GM18507 (cell line): ENCODE measurements at places on chromosomes 7 and 10.

- DNase-seq = no peak
These were observed 10.0 kb upstream of the CDK14 start for GRCh38 chr7:90586091-90586490.

DNA sequence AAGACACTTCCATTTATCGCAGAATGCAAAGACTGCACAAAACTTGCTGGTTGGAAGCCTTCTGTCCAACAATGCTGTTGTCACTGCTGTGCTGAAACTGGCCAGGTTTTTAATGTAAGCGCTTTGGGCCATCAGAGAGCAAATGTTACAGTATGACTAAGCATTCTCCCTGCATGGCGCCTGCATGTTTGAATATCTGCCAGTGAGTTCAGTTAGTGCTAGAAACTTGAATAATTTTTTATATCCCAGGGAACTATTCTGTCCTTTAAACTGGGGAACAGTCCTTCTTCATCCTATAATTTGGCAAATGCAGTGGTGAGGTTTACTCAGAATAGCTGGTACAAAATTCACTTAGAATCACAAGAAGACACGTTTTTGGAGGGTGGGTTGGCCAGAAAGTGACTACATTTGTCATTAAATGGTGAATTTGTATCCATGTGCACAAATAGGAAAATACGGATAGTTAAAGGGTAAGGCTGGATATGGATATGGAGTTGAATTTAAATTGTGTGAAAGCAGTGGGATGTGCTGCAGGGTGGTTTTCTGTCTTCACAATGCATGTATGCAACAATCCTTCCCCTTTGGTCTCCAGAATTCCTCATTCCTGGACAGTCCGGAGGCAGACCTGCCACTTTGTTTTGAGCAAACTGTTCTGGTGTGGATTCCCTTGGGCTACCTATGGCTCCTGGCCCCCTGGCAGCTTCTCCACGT is 1.7 kb downstream of the ABCC2 start:
- no peak for DNase-seq

DNA sequence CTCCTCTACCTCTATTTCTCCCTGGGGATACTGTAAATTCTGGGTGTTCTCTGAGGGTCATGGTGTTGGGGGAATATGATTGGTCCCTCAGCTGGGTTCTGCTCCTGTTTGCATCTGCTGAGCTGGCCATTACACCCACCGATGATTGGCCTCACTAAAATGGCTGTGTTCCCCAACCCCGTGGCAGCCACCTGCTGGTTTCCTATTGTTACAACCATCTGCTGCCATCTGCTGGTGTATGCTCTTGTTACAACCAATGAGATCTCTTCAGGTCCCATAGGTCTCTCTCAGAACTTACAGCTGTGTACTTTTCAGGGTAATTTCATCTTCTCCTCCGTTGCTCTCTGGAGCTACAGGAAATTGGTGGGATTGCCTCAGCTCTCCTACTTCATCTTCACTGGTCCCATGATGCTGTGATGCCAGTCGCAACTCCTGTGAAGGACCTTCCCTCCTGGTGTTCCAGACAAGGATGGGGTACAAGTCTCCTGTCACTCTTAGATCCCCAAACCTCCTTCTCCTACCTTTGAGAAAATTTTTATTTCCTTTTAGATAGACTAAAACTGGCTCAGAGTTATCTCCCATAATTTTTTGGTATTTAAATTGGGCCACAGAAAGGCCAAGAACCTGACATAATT is 303.5 kb upstream of the SMIM30 start:
- DNase-seq = peak; percentile 36

DNA sequence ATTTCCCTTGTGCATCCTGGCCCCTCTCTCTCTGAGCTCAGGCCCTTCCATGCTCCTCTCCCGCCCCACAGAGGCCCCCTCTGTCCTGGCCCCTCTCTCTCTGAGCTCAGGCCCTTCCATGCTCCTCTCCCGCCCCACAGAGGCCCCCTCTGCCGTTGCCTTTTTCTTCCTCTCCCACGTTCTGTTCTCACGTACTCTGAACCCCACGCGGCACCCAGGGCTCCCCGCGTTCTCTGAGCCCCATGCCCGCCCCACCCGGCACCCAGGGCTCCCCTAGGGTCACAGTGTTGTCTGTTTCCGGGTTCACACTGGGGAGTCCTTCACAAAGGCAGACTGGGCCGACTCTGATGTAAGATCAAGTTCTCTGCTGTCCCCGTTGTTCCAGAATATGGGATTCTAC is 336.8 kb downstream of the DNAJB6 start:
- no peak for DNase-seq

GRCh38 chr10:44316187-44316921 is 68.5 kb downstream of the CXCL12 start:
- no peak for DNase-seq

- DNase-seq = no peak
These were observed 171.5 kb downstream of the CYP26A1 start for GRCh38 chr10:93245147-93245546.

DNA sequence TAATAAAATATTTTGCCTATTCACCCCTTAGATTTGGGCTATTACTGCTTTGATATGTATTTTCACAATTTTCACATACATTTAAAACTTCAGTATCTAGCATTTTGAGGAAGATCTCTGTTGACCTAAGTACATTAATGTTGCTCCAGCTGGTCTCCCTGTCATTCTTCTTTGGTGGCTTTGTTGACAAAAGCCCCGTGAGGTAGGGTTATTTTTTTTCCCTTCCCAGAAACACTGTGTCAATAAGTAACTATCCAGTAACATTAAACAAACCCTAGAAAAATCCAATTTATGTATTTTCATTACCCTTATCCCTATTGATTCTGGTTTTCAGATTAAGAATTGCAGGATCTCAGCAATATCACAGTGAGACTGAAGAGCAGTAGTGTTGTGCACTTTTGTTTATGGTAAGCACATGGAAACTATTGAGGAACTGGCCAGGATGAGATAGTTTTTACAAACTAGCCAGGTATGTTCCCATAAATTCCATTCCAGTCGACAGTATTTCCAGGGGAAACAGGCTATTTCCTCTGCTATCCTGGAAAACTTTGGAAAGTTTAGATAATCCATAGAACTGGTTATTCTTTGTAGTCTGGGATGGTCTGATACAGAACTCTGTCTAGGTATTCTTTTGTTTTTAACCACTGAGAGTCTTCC is 198.2 kb downstream of the PON1 start:
- DNase-seq = no peak

GRCh38 chr7:20507157-20507556 is 108.3 kb upstream of the ABCB5 start:
- DNase-seq = no peak

GRCh38 chr10:546971-547590 is 142.4 kb downstream of the DIP2C start:
- no peak for DNase-seq

GRCh38 chr7:43463401-43463980 is 119.4 kb upstream of the STK17A start:
- DNase-seq = no peak

DNA sequence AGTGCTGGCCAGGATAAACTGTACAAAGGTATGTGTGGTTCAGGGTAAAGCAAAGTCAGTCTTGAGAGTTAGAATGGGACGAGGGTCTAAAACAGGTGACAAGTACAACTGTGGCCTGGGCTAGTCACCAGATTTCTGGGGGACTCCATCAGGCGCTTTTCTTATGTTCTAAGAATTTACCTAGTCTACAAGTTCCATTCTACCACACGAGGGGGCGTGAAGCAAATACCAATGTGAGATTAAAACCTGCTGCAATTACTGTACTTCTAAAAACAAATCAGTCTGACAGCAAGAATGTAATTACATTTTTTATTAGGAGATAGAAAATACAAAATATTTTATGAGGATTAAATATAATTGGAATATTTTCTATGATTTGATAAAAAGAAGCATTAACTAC is 146.5 kb downstream of the ALOX5 start:
- no peak for DNase-seq

DNA sequence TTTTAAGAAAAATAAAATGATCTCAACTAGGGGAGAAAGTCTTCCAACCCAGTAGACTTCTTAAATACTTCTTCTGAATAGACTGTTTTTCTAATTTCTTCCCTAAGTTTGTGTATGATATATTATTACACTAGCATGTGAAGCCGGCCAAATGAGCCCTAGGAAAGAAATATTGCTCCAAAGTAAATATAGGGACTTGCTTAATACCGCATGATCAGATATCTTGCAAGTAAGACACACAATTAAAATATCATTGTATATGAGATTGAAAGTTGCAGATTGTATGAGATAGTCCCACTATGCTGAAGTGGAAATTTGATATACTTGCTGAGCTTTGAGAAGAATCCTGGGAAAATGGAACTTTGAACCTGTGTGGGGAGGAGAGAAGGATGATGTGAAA is 225.7 kb downstream of the BAMBI start:
- DNase-seq = no peak

DNA sequence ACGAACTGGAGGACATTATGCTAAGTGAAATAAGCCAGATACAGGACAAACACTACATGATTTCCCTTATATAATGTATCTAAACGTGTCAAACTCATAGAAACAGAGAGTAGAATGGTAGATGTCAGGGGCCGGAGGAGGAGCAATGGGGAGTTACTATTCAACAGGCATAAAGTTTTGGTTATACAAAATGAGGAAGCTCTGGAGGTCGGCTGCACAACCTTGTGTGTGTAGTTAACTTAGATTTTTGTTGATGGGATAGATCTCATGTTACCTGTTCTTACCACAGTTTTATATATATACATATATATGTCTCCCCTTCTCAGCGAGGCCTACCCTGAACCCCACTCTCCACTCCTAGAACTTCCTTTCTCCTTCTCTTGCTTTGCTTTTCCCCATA is 22.4 kb upstream of the TECTB start:
- no peak for DNase-seq

DNA sequence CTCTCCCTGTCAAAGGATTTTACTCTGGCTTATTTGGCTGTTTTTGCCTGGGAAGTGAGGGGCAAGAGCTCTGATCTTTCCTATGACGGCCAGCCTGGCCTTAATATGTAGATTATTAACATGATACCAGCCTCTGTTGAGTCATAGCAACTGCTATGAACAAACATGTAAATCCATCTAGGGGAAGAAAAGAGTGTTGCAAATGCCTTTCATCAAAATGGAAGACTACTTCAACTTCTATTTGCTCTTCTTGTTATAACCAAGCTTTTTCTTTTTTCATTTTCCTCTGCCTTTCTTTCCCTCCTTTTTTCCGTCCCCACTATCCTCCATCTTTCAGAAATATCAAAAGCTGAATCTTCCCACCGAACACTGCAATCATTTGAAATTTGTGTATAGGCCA is 46.6 kb downstream of the BTRC start:
- no peak for DNase-seq

DNA sequence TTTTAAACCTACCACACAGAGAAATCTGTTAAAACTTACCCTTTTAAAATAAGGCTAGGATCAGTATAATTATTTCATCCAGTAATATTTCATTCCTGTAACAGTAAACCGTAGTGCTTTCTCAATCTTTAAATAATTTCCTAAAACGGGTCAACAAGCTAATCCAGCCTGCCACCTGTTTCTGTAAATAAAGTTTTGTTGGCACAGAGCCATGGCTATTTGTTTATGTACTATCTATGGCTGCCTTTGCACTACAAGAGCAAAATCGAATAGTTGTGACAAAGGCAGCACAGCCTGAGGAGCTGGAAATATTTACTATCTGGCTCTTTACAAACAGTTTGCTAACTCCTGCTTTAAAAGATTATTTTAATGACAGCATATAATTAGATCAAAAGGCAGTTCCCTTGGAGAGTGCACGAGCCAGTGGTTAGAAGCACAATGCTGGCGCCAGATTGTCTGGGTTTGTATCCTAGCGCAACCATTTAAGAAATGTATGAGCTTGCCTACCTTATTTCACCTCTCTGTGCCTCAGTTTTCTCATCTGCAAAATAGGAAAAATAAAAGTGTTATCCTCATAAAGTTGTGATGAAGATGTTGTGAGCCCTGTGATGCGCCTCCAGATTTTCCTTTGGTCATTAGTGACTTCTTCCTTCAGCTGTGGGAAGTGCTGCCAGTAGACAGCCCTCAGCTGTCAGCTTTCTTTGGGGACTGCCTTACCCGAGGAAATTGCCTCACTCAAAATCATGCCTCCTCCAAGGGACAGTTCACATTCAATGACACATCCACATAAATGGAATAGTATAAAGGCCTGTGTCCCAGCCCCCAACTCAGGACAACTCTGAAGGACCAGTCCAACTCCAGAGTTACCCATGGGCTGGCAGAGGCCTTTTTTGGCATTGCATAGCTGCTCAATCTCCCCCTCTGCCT is 11.8 kb upstream of the MIOS start:
- no peak for DNase-seq

GRCh38 chr10:84138478-84139125 is 707 bp upstream of the GHITM start:
- DNase-seq = no peak

GRCh38 chr10:117174439-117175214 is 22.7 kb upstream of the KCNK18 start:
- DNase-seq = peak; percentile 69

GRCh38 chr10:70651661-70652060 is 20.6 kb upstream of the ADAMTS14 start:
- DNase-seq = no peak

DNA sequence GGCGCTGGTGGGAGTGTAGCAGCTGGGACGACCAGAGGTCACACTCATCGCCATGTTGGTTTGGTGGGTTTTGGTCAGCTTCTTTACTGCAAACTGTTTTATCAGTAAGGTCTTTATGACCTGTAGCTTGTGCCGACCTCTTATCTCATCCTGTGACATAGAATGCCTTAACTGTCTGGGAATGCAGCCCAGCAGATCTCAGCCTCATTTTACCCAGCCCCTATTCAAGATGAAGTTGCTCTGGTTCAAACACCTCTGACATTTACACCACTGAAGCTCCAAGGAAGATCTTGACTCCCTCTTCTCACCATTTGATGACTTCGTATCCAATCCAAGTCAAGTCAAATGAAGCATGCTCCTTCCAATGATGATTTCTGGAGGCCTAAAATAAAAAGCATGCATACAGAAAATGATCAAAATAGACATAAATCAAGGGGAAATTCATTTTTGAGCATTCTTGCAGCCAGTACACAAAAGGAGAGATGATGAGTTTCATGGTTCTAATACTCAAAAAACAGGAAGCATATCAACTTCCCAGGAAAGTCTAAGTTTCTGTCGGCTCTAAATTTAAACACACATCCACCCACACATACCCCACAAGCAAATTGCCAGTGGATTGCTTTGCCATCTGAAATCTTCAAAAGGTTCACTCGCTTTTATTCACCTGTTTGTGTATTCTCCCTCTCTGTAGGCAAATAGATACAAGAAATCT is 2.4 kb upstream of the PSMG3 start:
- DNase-seq = no peak

- DNase-seq = no peak
These were observed 734 bp upstream of the VGF start for GRCh38 chr7:101165958-101166647.

DNA sequence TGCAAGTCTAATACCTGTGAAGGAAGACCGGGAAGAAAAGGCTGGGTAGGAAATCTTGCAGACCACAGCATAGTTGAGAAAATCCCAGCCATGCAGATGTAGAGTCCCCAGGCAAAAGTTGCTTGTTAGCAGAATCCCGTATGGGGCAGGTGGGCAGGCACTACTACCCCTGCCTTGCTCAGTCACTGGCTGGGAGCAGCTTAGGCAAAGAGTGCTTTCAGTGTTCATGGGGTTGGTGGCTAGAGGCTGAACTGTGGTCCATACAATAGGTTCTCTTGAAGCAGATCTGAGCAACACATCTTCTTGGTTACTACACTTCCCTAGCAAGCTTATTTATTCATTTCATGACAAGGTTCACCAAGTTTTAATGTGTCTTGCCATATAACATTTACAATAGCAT is 92.6 kb downstream of the AHCYL2 start:
- DNase-seq = no peak
